ENCODE measurements at places on chromosomes 16 and 17.

DNA sequence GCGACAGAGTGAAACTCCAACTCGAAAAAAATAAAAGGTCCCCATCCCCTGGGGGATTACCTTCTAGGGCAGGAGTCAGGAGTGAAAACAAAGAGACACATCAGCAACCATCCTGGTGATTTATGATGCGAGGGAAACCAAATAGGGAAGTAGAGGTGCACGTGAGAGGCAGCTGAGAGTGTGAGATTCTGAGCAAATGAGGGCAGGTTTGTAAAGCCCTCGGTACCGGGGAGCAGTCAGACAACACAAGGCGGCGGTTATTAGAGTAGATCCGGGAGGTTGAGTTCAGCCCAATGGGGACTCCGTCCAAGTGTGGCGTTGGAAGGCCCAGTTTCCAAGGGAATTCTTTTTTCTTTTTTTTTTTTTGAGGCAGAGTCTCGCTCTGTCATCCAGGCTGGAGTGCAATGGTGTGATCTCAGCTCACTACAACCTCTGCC is 7.4 kb upstream of the ARMC7 start:
- no peak for DNase-seq

- DNase-seq = no peak
Observed at GRCh38 chr17:67544364-67544955, 167.4 kb downstream of the PITPNC1 start.

DNA sequence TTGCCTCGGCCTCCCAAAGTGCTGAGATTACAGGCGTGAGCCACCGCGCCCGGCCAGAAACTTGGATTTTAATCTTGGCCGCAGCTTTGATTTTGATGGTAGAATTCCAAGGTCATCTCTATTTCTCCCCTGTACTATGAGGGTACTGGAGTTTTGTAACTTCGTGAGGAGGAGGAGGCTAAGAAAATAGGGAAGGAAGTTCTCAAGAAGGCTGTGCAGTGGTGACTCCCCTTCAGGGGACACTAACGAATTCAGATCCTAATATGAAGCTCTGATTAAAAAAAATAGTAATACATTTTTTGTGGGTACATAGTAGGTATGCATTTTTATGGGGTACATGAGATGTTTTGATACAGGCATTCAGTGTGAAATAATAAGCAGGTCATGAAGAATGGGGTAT is 55.9 kb downstream of the LDHD start:
- no peak for DNase-seq

GRCh38 chr16:49620158-49620868 is 235.6 kb downstream of the ZNF423 start:
- DNase-seq = no peak

DNA sequence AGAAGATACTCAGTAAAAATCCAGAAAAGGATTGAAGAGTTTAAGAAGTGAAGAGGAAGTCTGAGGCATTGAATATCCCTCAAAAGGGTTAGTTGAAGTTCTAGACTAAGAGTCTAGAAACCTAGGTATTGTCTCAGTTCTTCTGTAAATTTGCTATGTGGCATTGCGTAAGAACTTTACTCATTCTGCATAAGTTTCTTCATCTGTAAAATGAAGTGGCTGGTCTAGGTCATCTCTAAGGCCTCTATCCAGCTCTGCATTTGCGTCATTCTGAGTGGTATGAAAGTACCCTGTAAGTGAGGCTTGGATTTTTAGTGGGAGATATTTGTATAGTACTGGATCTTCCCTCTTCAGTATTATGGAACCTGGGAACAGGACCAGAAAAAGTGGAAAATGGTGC is 130.2 kb downstream of the MYO1D start:
- no peak for DNase-seq

GRCh38 chr17:78250891-78251772 is 19.7 kb downstream of the TMEM235 start:
- DNase-seq = peak; percentile 55
